ENCODE measurements at places on chromosomes 3 and 15.

- no peak for DNase-seq
Observed at GRCh38 chr3:50610992-50611463, 546 bp downstream of the CISH start.

- DNase-seq: peak; percentile 32
Observed at GRCh38 chr3:48504051-48504946, at the start of gene SHISA5. SHISA5 (minus strand) TSS chr3:48504174; CDS start chr3:48504094, 80 bp downstream.

- DNase-seq: no peak
Observed at GRCh38 chr15:88992216-88992615, 79.0 kb upstream of the MFGE8 start.

DNA sequence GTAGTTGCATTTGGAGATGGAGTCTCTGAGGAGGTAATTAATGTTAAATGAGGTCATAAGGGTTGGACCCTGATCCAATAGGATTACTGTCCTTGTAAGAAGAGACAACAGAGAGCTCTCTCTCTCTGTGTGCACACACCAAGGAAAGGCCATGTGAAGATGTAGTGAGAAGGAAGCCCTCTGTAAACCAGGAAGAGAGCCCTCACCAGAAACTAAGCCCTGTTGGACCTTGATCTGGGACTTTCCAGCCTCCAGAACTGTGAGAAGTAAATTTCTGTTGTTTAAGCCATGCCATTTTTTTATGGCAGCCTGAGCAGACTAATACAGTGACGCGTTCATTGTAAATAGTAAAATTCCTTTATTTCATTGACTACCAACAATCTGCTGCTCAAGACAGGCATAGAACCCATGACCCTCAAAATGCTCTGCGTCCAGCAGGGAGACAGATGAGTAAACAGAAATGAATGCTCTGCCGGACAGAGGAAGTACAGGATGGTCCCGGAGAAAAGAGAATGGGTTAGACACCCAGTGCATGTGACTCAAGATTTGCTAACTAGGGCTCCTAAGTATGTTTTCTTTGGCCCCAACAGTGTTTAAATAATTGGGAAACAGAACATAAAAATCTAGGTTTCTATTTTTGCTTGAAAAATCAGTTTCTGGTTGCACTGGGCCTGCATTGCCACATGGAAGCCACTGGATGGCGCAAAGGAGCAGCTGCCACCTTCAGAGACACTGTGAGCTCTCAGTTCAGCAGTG, 37.9 kb upstream of the TNFAIP8L3 start:
- no peak for DNase-seq

DNA sequence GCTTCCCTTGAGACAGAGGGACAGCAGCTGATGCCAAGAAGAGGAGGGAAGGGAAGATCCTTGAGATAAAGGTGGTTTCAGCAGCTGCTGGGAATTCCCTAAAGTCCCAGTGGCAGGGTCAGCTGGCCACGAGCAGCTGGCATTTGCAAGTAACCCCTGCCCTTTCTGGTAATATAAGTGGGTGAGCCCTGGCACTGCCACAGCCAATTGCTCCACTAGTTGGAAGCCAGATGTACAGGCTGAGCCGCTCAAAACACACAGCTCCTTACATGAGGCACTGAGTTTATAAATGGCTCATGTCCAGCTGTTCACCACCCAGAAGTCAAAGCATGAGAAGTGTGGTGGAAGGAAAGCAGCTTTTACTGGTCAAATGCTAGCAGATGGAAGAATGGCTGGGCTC, 35.4 kb downstream of the PRR20G start:
- DNase-seq: no peak

GRCh38 chr15:99668533-99669182, 64.6 kb downstream of the LYSMD4 start:
- DNase-seq: no peak

GRCh38 chr3:31369637-31370379, 162.9 kb upstream of the STT3B start:
- DNase-seq: no peak

DNA sequence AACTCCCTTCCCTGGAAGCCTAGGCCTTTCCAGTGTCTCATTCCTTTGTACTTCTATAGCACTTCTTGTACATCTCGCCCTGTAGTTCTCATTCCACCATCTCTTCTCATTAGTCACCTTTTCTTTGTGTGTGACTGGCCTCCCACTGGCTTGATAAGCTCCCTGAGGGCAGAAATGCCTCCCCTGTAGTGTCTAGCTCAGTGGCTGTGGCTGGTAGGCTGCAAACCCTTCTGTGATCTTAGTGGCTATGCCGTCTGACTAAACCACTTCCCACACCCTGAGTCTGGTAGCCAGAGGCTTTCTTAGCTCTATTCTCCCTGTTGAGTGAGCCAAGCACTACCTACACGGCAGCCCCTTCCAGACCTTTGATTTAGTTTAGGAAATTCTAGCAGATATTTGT, 24.4 kb upstream of the TNFAIP8L3 start:
- no peak for DNase-seq

DNA sequence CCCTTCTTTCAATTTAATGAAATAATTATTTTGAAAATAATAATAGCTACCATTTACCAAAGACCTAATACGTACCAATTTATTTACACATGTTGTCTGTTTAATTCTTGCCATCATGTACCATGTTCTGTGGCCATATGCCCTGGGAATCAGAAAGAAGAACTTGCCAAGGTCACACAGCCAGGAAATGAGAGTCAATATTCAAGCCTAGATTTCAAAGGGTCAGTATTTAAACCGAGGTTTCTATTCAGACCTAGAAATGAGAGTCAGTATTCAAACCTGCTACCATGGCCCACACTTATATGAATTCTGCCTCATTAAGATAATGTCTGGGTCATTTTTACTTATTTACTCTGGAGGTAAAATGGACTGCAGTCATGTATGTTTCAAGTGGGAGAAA, 103.6 kb upstream of the TBL1XR1 start:
- DNase-seq: no peak

- DNase-seq: no peak
Observed at GRCh38 chr3:107218864-107219269, 158.4 kb upstream of the CCDC54 start.

DNA sequence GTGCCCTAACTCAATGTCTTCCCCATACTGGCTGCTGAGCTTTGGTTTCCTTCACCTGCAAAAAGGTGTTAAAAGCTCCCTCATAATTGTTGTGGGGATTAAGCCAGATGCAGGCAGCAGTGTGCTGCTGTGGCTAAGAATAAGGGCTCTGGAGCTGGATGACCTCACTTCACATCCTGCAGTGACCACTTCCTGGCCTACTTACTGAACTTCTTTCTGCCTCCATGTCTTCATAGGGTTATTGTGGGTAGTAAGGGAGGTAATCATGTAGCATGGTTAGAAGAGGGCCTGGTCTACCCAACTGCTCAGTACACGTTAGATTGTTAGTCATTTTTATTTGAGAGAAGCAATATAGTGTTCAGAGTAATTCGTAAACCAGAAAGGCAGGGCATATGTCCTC, 18.4 kb downstream of the GYG1 start:
- no peak for DNase-seq

- no peak for DNase-seq
Observed at GRCh38 chr3:122902326-122902725, 107.5 kb downstream of the SLC49A4 start.

GRCh38 chr15:67172172-67172571, 82.3 kb downstream of the AAGAB start:
- no peak for DNase-seq

DNA sequence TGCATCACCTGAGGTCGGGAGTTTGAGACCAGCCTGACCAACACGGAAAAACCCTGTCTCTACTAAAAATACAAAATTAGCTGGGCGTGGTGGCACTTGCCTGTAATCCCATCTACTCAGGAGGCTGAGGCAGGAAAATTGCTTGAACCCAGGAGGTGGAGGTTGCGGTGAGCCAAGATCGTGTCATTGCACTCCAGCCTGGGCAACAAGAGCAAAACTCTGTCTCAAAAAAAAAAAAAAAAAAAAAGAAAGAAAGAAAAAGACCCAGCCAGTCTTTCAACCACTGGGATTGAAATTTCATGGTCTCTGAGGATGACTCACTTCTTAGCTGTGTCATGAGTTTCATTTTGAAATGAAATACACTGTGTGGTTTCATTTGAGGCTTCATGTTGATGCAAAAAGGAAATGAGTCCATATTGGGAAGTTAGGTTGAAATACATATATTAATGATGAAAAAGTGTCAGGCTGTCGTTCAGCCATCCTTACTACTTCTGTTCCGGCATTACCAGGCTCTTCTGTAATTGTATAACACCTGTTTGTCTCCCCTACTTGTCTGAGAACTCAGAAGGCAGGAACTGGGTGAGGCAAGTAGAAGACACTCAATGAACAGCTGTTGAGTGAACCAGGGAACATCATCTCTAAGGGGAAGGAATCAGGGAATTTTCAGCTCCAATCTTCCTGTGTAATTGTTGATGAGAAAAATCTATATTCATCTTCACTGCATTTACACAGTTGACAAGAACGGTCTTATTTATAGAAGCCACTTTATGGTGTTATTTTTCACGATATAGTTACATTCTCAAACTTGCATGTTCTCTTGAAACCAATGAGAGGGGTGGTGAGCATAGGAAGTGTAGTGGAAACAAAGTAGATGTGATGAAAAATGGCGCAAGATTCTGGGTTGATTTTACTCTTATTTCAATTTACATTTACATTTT, 87.4 kb downstream of the NFKBIZ start:
- DNase-seq: no peak

DNA sequence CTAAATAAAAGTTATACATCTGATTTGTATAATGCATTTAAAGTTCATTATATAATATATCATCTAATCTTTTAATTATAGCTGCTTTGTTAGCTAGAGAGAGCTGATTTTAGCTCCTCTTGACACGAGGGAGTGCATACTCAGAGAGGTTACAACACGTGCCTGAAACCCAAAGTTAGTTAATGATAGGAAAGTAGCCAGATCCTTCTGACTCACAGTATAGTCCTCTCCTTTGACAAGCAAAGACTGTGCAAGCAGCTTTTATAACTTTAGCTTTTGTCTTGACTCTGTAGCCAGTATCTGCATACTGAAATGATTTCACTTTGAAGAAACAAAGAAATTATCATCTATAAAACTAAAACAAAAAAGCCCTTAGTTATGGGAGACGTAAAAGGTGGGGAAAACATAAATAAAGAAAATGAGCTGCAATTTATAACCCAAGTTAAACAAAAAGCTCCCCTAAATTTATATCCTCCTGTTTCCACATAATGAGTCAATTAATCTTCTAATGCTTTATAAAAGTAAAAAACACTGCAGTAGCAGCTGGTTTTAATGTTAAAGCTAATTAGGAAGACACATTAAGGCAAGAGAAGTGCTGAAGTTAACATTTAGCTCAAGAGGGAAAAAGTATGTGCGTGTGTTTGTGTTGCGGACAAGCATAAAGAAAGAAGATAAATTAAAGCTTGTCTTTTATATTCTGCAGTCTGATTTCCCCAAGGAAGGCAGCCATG, 13.1 kb downstream of the GABRR3 start:
- no peak for DNase-seq

DNA sequence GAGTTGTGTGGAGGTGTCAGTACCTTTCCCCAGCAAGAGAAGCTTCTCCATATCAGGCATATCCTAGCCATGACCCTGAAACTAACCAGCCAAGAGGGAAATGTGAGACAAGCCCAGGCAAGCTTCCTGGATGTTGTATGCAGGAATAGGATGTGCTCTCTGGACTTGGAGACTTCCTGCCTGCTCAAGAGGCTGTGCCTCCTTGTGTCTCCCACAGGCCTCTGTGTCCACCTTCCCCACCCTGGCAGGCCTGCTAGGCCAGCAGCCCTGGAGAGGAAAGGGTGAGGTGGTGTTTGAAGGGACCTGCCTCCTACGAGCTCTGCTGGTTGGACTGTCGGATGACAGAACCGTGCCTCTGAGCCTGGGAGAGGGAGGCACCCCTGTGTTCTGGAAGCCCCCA, 2.1 kb upstream of the DYNLT2B start:
- DNase-seq: no peak

DNA sequence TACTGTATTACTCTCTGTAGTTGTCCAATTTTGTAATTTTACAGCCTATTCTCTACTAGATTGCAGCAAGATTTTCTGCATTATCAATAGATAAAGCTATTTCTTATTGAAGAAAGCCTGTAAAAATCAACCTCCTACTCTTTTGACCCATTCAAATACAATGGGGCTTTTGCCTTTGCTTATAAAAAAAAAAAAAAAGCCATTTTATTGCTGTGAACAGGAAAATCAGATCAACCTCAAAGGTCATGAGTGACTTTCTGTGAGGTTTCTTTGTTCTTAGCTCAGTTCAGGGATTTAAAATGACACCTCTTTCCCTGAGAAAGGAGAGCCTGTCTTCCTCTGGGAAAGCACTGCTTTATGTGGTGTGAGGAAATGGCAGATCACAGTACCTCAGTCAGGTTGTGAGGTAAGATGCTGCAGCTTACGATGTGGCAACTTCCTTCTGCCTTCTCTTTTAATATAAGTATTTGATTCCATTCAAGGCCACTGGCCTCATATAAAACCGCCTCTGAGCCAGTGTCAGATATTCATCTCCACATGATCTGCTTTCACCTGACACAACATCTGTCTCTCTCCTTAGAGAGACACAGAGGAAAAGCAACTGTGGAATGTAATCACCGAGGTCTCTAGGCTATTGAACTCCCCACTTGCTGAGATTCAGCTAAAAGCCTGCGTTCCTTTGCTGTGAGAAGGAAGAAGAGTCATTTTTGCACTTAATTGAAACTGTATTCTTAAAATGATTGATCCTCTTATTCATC, 161.5 kb upstream of the MB21D2 start:
- DNase-seq: no peak

GRCh38 chr3:129366312-129366831, 62.1 kb downstream of the EFCAB12 start:
- no peak for DNase-seq

GRCh38 chr3:94460931-94461330, 398.1 kb downstream of the NSUN3 start:
- DNase-seq: no peak

DNA sequence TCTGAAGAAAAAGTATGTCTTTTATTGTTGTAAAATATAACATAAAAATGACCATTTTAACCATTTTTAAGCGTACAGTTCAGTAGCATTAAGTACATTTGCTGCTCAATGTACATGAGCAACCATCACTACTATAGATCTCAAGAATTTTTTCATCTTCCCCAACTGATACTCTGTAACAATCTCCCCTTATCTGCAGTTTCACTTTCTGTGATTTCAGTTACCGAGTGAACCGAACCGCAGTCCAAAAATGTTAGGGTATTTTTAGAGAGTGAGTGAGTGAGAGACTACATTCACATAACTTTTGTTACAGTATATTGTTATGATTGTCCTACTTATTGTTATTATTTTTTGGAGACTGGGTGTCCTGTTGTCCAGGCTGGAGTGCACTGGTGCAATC, 9.0 kb upstream of the SLC25A26 start:
- no peak for DNase-seq

- no peak for DNase-seq
Observed at GRCh38 chr3:98329392-98330124, 24.1 kb upstream of the OR5K4 start.

GRCh38 chr3:149145974-149146373, 16.5 kb downstream of the HPS3 start:
- no peak for DNase-seq
